ENCODE measurements at places on chromosomes 3 and 15.
A peak's percentile ranks its signal among the peaks of the same experiment; 100 is the strongest.

DNA sequence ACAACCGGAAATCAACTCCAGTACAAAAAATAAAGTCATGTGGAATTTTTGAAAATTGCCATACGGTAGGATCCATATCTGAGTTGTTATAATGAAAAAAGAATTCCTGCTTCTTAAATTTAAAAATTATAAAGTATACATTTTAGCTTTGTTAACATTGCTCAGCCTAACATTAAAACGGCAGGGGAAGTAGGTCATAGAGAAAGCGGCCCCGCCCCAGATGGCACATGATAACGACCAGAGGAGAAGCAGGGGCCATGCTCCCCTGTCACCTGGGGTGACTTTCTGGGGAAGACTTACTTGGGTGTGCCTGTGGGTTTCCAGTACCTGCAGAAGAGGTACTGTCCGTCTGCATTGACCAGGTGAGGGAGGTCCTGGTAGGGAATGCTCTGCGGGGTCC, 921 bp downstream of the MGLL start:
- peak overlapping the region; percentile 85 for H3K4me3 ChIP-seq
- no peaks in the 10 kb centered on the region for H3K27me3 ChIP-seq
- H3K36me3 ChIP-seq: peaks cover 3% of the 10 kb centered on the region
- H3K4me1 ChIP-seq: peaks cover 50% of the 10 kb centered on the region

DNA sequence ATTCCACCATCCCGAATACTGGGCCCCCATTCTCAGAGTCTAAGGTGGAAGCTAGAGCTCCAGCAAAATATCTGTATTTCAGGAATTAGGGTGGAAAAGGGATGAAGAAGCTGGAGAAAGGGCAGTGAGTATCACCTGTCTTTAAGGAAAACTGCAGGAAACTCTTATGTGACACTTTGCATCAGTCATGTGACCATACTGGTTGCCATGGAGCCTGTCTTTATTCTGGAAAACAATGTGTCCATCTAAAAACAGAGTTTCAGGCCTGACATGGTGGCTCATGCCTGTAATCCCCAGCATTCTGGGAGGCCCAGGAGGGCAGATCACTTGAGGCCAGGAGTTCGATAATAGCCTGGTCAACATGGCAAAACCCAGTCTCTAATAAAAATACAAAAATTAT, 52.9 kb upstream of the FSIP1 start:
- no peaks in the 10 kb centered on the region for H3K4me1 ChIP-seq
- no peaks in the 10 kb centered on the region for H3K27me3 ChIP-seq
- no peak overlapping the region for H3K4me3 ChIP-seq
- no peak overlapping the region for H3K27ac ChIP-seq

- H3K4me1 ChIP-seq: no peaks in the 10 kb centered on the region
- no peak for DNase-seq
- no peaks in the 10 kb centered on the region for H3K27me3 ChIP-seq
- no peak overlapping the region for H3K4me3 ChIP-seq
Measured at GRCh38 chr3:106327696-106328025, 458.8 kb upstream of the CBLB start.

- no peaks in the 10 kb centered on the region for H3K36me3 ChIP-seq
- no peak for DNase-seq
- H3K27ac ChIP-seq: no peak overlapping the region
- no peak overlapping the region for H3K4me3 ChIP-seq
- H3K4me1 ChIP-seq: no peaks in the 10 kb centered on the region
Measured at GRCh38 chr15:25579127-25579526, 140.3 kb upstream of the UBE3A start.

DNA sequence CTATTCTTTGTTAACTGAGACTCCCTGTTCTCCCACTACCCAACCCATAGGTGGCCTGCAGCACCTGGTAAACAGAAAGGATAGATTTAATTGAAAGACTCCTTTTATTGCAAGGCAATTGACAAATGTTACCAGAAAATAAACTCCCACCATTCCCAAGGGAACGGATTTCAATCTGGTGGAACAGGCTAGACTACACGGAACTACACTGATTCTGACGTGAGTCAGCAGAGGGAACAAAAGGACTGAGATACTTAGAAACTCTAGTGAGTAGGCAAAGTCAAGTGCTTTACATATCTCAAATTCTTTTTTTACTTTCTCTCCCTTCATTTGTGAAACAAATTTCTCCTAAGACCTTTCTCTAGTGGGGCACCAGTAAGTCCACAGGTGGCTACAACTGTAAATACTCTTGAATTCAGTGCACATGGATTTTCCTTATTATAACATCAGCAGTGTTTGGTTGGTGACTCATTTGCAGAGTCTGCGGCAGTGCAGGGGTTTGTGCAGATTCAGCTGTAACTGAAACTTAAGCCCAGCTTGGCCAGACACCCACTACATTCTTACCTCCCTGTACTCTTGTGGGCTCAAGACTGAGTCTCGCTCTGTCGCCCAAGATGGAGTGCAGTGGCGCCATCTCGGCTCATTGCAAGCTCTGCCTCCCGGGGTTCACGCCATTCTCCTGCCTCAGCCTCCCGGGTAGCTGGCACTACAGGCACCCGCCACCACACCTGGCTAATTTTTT, 34.3 kb upstream of the PLSCR2 start:
- DNase-seq: no peak
- no peak overlapping the region for H3K4me3 ChIP-seq
- no peak overlapping the region for H3K27ac ChIP-seq
- peaks cover 8% of the 10 kb centered on the region for H3K4me1 ChIP-seq
- no peaks in the 10 kb centered on the region for H3K27me3 ChIP-seq
- no peaks in the 10 kb centered on the region for H3K36me3 ChIP-seq

GRCh38 chr15:92667287-92667904, 11.8 kb upstream of the FAM174B start:
- no peaks in the 10 kb centered on the region for H3K36me3 ChIP-seq
- no peak for DNase-seq
- H3K27me3 ChIP-seq: no peaks in the 10 kb centered on the region
- peak overlapping the region; percentile 18 for H3K4me3 ChIP-seq

GRCh38 chr15:88890495-88890894, 4.8 kb downstream of the HAPLN3 start:
- H3K27me3 ChIP-seq: no peaks in the 10 kb centered on the region
- peaks cover 15% of the 10 kb centered on the region for H3K4me1 ChIP-seq
- H3K36me3 ChIP-seq: no peaks in the 10 kb centered on the region
- H3K27ac ChIP-seq: no peak overlapping the region
- no peak for DNase-seq
- no peak overlapping the region for H3K4me3 ChIP-seq

DNA sequence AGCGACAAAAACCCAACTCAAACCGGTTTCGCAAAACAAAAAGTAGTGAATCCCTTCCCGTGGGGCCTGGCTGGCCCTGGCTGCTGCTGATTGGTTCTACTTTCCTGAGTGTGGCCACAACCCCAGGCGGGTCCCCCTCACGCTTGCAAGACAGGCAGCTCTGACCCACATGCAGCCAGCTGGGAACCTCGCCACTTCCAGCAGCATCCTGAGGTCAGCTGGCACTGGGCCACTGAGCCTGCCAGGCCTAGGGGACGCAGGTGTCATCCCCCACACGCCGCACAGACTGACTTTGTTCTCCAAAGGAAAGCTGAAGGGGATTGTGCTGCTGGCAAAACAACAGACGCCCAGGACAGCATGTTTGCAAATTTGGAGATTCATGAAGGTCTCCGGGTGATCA, 111.1 kb downstream of the TPRA1 start:
- H3K4me1 ChIP-seq: no peaks in the 10 kb centered on the region
- H3K27ac ChIP-seq: no peak overlapping the region
- no peaks in the 10 kb centered on the region for H3K36me3 ChIP-seq
- H3K4me3 ChIP-seq: no peak overlapping the region

DNA sequence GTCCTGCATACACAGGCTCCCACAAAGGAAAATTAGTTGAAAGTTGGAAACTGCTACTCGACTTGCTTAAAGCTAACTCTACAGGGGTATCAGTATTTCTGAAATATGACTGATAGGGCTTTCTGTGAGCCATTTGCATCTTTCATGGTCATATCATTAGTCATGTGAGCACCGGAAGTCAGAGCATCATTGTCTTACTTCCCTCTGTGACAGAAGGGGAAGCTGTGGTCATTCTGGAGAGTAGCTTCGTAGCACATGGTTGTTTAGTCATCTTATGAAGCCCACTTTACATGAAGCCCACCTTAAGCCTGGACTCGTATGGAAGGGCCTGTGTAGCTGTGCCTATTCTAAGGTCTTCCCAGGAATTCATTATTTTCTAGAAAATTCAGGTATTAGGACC, 69.0 kb downstream of the COL6A5 start:
- H3K4me1 ChIP-seq: no peaks in the 10 kb centered on the region
- no peak overlapping the region for H3K4me3 ChIP-seq
- H3K27me3 ChIP-seq: no peaks in the 10 kb centered on the region
- no peaks in the 10 kb centered on the region for H3K36me3 ChIP-seq
- H3K27ac ChIP-seq: no peak overlapping the region
- DNase-seq: no peak
